ENCODE measurements at places on chromosomes 16 and 17.

GRCh38 chr17:19654896-19655295 lies 6.3 kb downstream of the ALDH3A2 start:
- DNase-seq: no peak

- DNase-seq: no peak
These were observed 133.4 kb downstream of the MAP2K6 start for GRCh38 chr17:69547947-69548346.

- peak; percentile 74 for DNase-seq
These were observed 30.2 kb upstream of the ABCC3 start for GRCh38 chr17:50604513-50604912.

DNA sequence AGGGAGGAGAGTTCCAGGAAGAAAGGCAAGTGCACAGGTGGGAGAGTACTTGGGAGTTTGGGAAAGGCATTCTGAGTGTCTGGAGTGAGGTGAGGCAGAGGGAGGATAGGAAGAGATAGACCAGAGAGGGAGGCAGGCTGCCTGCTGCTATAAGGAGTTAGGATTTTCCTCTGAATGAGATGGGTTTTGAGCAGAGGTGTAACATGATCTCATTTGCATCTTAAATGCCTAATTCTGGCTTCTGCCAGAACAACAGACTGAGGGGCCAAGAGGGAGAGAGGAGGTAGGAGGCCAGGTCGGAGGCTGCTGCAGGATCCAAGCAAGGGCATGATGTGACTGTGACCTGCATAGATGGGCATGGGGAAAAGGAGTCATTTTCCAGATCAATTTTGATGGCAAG lies 31.5 kb upstream of the IRX6 start:
- DNase-seq: no peak

GRCh38 chr16:70372921-70373728 lies 26.4 kb downstream of the DDX19A start:
- no peak for DNase-seq

GRCh38 chr17:68518063-68518815 lies 6.0 kb downstream of the PRKAR1A start:
- DNase-seq: no peak

DNA sequence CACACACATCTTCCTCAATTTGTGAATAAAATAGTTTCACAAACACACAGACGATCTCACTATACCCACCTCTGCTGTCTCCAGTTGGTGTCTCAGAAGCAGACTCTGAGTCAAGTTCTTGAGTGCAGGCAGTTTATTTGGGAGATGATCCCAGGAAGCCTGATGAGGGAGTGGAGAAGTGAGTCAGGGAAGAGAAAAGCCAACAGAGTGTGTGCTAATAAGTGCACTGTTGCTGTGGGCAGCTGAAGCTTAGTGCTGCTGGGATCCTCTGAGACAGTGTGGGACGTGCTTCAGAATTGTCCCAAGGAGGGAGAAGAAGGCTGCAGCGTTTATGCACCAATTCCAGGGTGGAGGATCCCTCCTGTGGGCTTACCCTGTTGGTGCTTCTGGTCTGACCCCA lies 423.2 kb upstream of the C16orf82 start:
- no peak for DNase-seq

- DNase-seq: no peak
These were observed 20.4 kb downstream of the CEP295NL start for GRCh38 chr17:78882540-78883088.

- DNase-seq: no peak
These were observed 60.0 kb downstream of the ABCC1 start for GRCh38 chr16:16009401-16009800.

DNA sequence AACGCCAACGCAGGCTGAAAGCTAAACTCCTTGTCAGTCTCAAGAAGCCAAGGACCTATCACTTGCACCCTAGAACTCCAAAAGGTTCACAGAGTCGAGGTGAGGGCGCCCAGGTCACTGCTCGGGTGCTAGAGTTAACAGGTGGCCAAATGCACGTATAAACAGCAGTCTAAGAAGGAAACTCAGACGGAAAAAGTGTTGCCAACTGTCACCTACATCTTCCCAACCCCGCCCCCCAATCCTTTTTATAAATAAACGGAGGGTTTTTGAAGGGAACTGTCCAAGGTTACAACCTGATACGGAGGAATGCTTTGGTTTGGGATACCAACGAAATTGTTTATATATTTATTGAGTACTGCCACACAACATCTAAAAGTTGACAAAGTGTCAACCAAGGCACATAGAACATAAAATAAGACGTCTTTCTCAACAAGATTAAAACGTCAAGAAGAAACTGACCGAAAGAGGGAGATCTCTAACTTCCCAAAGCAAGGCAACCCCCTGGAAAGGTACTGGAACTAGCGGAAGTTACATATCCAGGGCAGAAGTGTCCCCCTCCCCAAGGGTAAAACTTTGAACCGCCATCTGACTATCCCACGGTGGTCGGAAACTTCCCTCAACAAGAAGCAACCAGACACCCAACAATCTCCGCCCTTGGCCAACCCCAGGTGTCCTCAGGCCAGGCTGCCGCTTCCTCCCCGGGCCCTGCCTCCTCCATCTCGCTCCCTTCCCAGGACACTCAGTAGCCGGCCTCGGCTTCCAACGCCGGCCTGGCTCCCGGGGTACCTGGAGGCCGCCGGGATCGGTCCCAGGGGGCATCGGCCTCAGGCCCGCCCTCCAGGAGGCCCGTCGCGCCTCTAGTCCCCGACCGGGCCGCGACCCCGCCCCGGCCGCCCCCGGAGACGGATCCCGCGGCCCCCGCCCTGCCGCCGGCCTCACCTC lies 982 bp downstream of the SPAG9 start:
- no peak for DNase-seq

GRCh38 chr16:24896439-24896838 lies 50.7 kb downstream of the SLC5A11 start:
- no peak for DNase-seq

- DNase-seq: no peak
These were observed 225.9 kb downstream of the SEC14L1 start for GRCh38 chr17:77366558-77367245.

DNA sequence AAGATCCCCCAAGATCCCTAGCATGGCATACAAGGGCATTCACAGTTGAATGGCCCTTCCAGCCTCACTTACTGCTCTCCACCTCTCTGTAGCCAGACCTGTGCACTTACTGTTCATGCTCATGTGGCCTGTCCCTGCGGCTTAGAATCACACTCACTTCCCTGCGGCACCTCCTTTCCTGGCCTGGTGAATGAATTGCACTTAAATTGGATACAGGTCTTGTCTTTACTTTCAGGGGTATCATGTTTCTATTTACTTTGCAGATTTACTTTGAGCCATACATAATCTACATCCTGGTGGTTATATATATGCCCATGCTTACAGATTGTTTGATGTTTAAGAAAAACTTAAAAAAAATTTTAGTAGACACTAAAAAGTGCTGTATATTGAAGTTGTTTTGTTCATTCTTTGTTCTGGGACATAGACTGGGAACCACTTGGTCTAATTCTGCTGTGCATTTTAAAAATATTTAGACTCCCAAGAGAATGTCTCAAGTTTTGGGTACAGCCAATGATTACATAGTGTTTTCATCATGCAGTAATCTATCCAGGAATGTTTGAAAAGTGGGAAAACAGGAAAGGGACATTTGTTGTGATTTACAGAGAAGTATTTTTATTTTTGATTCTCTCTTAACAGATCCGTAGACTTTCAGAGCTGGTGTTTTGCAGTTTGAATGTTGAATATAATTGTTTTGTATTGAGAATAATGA lies 63.9 kb downstream of the NUP88 start:
- no peak for DNase-seq

GRCh38 chr16:65538976-65539375 lies 417.1 kb upstream of the CDH11 start:
- no peak for DNase-seq

DNA sequence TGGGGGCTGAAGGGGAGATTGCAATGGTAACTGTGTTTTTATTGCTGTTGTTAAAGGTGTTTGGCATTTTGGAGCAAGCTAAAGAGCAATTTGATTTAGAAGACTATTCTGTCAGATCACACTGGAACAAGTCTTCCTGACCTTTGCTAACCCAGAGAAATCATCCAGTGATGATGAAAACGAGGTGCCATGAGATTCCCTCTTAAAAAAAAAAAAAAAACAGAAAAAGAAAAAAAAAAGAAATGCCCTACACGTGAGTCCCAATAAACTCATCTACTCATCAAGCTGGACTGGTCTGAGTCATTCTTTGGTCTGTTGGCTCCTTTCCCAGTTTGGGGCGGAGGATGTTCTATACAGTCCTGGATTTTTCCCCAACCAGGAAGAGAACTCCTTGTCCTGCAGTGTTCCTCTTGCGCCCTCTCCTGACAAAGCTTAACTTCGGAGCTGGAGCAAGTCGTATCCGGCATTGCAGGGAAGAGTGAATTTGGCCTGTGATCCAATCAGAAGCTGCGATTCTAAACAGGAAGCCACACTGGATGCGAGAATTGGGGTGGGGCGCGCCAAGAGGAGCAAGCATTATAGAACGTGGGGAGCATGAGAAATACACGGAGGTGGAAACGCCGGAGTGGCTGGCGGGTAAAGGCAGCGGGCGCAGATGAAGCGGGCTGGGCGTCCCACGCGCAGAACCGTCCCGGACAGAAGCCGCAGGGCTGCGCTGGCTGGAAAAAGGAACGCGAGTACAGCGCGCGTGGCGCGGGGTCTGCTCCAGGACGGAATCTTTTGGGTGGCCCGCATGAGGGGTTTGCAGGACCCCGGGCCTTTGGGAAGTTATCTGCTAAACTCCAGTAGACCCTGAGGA lies 22.4 kb upstream of the CRYM start:
- DNase-seq: peak; percentile 95

GRCh38 chr17:28953444-28954118 lies 2.3 kb upstream of the PHF12 start:
- DNase-seq: no peak
